Stimulated activated CD8-positive, alpha-beta memory T cell treated with anti-CD3 and anti-CD28 coated beads, Interleukin-4, amount 100 ng/mL, for 48 hours (primary cell): ENCODE measurements at places on chromosomes 4 and X.

GRCh38 chr4:16496501-16496900 lies 270.2 kb upstream of the TAPT1 start:
- DNase-seq, result no peak

GRCh38 chr4:60259781-60260180 lies 940.3 kb upstream of the ADGRL3 start:
- DNase-seq, result no peak

DNA sequence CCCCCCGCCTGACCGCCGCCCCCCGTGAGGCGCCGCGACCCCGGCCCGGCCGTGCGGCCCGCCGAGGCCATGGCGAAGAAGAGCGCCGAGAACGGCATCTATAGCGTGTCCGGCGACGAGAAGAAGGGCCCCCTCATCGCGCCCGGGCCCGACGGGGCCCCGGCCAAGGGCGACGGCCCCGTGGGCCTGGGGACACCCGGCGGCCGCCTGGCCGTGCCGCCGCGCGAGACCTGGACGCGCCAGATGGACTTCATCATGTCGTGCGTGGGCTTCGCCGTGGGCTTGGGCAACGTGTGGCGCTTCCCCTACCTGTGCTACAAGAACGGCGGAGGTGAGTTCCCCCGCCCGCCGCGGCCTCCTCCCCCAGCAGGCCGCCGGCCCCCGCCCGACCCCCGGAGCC lies 780 bp downstream of the SLC6A8 start:
- no peak for DNase-seq

GRCh38 chr4:19534159-19534558 lies 717.5 kb upstream of the SLIT2 start:
- no peak for DNase-seq

DNA sequence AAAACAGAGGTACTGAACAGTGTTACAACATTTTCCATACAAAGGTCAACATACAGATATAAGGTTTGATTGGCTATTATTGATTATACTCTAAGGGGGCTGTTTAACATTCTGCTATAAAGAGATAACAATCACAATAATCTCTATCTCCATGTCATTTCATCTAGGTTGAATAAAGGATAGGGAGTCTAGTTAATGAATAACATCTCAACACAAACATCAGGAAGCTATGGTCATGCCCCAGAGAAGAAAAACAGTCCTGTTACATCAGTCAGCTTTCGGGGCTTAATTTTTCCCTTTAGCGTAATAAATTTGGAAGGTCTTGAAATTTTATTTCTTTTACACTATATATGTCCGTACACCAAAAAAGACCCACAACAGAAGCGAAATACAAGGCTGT lies 41.5 kb upstream of the DCAF8L2 start:
- DNase-seq, result no peak

GRCh38 chr4:139060591-139060990 lies 45.0 kb downstream of the NOCT start:
- DNase-seq, result no peak
